ENCODE measurements at places on chromosomes 6 and 20.

DNA sequence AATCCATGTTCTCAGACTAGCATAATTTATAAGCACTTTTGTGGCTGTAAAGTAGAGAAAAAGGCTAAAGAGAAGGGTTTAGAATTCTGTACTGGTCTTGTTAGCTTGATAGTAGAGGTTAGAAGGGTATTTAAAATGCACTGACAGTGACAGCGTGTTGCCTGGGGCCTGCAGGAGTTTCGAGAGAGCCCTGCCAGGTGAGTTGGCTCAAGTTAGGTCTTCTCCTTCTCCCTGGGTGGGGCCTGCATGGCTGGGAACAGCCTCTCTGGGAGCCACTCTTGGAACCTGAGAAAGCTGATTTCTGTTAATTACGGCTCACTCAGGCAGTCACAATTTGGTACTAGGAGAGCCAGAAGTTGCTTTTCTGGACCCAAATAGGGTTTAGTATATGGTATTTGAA lies 103.7 kb downstream of the ARID1B start:
- no peak for DNase-seq

GRCh38 chr20:62003567-62004405 lies 61.9 kb downstream of the TAF4 start:
- DNase-seq: no peak

GRCh38 chr6:132703936-132704335 lies 9.9 kb downstream of the VNN1 start:
- no peak for DNase-seq

DNA sequence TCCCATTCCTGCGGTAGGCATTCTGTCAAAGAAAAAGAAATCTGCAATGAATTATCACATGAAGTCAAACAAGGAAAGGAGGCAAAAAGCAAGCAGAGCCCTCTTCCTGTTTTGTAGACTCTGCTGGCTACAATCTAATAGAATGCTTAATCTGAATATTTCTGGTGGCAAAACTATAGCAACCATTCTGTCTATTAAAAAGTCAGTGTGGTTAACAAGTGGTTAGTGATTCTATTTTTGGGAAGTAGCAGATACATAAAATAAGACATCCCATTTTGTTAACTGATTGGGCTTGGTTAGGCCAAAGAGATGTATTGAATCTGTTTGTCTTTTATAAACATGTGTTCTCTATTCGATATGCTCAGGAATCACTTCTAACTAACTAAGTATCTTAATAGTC lies 442.3 kb downstream of the CDC5L start:
- DNase-seq: no peak

DNA sequence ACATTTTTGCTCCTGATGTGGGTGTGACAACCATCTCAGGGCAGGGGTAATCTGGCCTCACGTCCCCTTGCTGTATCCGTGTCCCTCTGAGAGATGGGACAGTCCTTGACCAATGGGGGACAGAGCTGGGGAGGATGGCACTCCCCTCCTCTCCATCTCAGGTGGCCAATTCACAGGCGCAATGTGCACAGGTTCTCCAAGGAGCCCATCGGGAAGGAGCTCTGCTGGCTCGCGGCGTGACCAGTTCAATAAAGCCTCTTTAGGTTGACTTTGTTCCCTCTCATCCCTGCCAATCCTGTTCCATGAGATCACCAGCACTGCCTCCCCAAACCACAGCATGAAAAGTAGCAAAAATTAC lies 196.3 kb upstream of the SLC24A3 start:
- no peak for DNase-seq

DNA sequence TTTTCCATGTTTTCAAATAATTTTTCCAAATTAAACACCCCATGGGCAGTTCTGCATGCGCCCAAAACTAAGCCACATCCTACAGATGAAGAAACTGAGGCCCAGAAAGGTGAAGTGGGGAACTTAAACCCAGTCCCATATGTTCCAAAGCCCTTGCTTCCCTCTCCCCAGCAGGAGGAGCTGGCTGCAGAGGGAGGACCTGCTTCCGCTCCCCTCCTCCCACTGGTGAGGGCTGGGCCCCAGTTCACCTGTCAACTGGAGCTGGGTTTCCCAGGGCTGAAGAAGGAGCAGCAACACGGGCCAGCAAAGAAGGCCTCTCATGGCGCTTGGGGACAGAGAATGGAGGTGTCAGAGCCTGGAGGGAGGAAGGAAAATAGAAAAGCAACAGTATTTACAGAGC lies 1.4 kb upstream of the RBPJL start:
- no peak for DNase-seq
